Right ventricle myocardium inferior (tissue), 1 donor: ENCODE measurements at places on chromosomes 4 and X. TPM values are rescaled to one million over a fixed set of nuclear protein-coding genes. Genes with fewer than 3 reads are reported as not detected.
A peak's percentile ranks its signal among the peaks of the same experiment; 100 is the strongest.

Gene PAGE4
- not detected for total RNA-seq

Gene LDOC1
- 4.8 TPM for total RNA-seq

DNA sequence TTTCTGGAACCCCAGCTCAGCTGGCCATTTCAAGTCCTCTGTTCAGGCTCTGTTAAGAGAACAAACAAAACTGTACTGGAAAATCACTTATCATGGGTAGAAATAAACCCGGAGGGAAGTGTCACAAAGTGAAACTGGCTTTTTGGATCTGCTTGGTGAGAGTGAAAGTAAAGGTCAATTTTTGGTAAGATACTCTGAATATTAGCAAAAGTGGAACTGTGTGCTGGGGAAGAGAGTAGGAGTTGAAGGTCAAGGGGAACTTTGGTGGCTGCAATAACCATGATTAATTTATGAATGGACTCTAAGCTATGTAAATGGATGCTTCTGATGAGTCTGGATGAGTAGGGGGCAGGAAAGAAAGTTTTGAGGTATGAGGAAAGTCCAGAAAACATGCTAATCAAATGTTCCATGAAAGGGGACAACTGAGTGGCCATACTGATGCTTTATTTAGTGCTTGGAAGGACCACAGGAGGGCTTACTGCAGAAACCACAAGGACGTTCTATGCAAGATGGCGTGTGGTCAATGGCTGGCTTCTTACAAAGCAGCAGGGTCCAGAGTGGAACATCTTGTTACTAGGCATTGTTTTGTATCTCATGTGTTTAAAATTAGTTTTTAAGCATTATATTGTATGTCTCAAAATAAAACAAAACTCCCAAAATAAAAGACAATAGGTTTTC, 36.8 kb upstream of the TNIP3 start:
- no peak for DNase-seq

DNA sequence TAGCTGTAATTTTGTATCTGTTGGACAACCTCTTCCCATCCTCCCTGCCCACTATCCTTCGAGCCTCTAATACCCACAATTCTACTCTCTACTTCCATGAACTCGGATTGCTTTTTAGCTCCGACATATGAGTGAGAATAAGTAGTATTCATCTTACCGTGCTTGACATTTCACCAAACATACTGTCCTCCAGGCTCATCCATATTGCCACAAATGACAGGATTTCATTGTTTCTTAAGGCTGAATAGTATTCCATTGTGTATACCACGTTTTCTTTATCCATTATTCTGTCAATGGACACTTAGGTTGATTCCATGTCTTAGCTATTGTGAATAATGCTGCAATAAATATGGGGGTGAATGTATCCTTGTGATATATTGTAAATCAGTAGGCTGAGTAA, 26.4 kb upstream of the TTC29 start:
- no peak for DNase-seq

GRCh38 chr4:183563874-183564273, 59.0 kb downstream of the ING2 start:
- no peak for DNase-seq

Gene CEP135
- 2.4 TPM for total RNA-seq

- DNase-seq: no peak
Measured at GRCh38 chr4:129236351-129236750, 140.4 kb downstream of the C4orf33 start.

DNA sequence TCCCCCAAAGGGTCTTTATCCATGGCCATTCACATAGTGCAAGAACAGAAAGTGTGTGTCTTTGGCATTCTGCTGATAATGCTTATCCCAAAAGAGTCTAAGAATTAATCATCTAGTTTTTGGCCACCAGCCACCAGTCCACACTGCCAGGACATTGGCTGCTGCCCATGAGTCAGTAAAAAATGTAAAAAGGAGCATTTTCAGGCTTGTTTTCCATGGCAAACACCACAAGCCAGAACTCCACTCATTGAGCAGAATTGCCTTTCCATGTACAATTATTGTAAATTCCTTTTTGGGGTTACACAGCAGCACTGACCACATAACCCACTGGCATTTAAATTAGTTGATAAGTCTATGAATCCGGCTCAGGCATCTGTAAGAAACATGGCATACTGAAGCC, 89.2 kb upstream of the PRDX4 start:
- no peak for DNase-seq

DNA sequence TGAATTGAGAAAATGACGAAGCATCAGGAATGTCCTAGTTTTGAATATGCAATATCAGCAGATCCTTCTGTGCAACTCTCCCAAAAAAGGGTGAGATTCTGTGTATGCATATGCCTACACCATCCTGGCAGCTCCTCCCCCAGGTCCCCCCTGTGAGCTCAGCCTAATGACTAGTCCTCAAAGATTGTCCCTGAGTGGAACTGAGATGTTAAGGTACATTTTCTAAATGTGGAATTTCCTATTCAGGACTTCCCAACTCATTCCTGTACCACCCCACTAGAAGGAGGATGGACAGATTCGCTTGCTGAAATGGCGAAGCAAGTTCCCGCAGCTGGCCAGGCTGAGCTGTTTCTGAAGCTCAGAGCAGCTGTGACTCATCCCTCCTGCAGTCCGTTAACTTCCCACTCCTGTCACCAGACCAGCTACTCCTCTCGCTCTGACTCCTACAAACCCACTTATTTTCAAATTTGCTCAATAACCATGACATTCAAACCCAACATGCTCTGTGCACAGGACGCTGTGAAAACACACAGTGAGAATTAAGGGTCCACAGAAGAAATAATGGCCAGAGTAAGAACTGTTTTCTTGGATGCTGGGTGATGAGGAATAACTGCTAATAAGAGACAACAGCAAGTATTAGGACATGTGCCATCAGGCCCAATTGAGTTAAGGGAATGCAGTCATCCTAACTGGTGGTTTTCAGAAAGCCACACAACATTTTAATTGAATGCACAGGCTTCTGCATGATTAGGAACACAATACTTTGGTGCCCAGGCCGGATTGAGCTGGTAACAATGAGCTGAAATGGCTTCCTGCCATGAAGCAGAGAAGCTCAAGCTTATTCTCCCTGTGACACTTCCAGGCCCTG, 40.0 kb upstream of the IRF2 start:
- peak; percentile 80 for DNase-seq

- DNase-seq: no peak
Measured at GRCh38 chr4:151952137-151952536, 191.3 kb upstream of the GATB start.

Gene TMPRSS11B
- not detected for total RNA-seq

DNA sequence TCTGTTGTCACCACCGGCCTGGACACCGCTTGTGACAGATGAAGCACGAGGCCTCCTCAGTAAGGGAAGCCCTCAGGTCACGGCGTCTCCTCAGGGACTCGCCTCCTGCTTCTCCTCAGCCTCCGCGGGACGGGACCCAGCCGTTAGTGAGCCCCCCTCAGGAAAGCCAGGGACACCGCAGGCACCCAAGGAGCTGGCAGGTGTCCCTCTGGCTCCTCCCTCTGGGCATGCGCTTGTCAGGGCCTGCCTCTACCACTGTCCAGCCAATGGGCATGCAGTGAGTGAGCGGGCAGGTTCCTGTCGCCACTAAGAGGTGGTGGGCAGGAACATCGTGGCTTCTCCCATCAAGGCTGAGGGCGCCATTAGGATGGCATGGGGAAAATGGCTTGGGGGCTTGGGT, 23.5 kb upstream of the CT55 start:
- no peak for DNase-seq

Gene AMBN
- not detected for total RNA-seq

Gene SPANXD
- not detected for total RNA-seq

Gene SH3TC1
- 11.2 TPM for total RNA-seq

GRCh38 chr4:69787879-69788278, 27.5 kb upstream of the SULT1B1 start:
- DNase-seq: no peak

Gene PCGF3
- total RNA-seq: 21.7 TPM

- peak; percentile 31 for DNase-seq
Measured at GRCh38 chr4:121070274-121070673, 2.1 kb downstream of the NDNF start.

DNA sequence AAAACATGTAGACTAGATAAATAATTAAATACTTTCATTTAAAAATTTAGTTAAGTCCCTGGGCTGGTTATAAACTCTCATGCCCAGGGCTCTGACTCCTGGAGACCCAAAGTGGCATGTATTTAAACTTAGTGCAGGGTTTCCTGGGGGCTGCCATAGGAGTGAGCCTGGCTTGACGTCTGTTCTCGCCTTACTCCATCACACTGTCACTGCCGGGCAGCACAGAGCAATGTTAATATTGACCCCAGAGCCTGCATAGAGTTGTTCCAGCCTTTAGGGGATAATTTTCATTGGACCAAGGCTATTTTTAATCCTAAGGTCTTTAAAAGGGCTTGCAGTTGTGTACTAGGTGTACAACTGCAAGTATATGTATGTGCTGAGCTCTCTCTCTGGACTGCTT, 31.2 kb downstream of the KIAA0232 start:
- DNase-seq: no peak

Gene RHOXF2
- not detected for total RNA-seq

DNA sequence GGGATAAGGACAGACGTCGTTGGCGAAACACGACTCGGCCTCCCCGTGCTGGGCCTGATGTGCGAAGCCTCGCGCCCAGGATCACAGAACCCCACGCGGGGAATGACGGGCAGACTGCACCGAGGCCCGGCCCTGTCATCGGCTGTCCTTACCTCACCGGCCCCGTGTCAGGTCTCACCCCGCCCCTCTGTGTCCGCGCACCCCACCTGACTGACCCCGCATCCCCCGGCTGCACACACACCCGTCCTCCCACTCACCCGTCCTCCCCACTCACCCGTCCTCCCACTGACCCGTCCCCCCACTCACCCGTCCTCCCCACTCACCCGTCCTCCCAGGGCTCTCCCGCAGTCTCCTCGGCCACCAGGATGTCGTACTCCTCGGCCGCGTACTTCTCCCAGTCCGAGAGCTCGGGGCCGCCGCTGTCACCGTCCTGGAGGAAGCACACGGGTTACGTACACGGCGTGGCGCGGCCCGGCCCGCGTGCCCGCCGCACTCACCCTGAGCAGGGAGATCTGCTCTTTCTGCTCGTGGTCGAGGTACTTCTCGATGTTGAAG, 19.8 kb upstream of the GTPBP6 start:
- DNase-seq: peak; percentile 23

Gene BTC
- 0.16 TPM for total RNA-seq

Gene SPANXN3
- not detected for total RNA-seq

DNA sequence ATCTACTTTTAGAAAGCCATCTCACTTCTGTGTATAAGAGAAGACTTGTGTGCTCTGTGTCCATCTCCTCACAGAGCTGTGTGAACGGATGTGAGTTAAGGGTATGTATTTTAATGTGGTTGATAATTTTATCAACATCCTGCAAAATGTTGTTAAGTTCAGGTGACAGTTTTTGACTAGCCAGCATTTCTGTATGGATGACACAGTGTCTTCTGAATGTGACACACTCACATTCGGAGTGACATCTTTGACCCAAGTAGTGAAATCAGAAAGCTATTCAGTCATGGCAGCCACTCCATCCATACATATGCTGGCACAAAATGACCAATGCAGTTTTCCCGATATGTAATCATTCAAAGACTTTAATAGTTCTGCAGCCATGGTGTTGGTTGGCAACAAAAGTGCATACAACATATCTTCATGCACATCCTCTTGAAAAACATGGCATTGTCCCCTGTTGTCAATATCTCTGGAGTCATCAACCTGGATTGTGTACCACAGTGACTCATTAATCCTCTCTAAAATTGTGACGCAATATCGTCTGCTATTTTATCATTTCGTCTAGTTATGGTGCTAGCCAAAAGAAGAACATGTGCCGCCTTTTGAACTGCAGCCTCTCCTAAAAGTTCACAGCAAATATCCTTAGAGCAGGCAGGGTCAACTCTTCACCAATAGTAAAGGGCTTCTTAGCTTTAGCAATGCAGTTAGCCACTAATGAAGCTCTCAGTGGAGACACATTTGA, 6.8 kb upstream of the FGF2 start:
- DNase-seq: no peak

GRCh38 chr4:118396881-118397622, 44.2 kb upstream of the PRSS12 start:
- no peak for DNase-seq

Gene GLOD5
- total RNA-seq: not detected

DNA sequence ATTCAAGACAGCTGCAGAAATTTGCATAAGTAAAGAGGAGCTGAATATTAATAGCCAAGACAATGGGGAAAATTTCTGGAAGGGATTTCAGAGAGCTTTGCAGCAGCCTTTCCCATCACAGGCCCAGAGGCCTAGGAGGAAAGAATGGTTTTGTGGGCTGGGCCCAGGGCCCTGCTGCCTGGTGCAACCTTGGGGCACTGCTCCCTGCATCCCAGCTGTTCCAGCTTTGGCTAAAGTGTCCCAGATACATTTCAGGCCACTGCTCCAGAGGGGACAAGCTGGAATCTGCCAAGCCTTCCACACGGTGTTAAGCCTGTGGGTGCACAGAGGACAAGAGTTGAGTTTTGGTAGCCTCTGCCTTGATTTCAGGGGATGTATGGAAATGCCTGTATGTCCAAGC, 185.6 kb upstream of the SFRP2 start:
- no peak for DNase-seq
